ENCODE measurements at places on chromosomes 11 and 22.

DNA sequence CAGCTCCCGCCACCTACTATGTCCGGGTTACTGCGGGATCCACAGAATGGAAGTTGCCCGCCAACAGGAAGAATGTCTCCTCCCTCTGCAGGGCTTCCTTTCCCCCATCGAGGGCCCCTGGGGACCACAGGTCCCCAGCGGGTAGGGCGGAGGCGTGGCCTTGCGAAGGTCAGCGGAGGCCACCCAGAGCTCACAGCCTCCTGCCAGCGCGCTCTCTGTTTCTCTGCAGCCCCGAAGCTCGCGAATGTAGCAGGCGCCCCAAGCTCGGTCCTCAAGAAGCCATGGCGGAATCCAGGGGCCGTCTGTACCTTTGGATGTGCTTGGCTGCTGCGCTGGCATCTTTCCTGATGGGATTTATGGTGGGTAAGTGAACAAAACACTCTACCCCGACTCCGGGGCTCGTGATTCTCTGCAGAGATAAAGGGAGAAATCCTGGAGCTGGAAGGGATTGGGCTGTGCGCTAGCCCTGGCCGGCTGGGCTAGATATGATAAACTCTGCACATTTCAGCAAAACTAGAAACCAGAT is at the start of gene NAALAD2:
NAALAD2 (plus strand) TSS at position 186 of the 526 bp plus-strand sequence; CDS start at position 282, 96 bp downstream.
- H3K27ac ChIP-seq, result no peak within 1 kb of the TSS
- H3K36me3 ChIP-seq, result no peaks in the 10 kb centered on the region

DNA sequence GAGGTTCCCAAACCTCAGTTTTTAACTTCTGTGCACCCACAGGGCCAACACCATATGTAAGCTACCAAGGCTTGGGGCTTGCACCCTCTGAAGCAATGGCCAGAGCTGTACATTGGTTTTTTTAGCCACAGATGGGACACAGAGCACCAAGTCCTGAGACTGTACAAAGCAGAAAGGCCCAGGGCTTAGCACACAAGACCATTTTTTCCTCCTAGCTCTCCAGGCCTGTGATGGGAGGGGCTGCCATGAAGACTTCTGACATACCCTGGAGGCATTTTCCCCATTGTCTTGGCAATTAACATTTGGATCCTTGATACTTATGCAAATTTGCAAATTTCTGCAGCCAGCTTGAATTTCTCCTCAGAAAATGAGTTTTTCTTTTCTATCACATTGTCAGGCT is 23.4 kb downstream of the CNTF start:
- peaks cover 5% of the 10 kb centered on the region for H3K4me1 ChIP-seq
- H3K27me3 ChIP-seq, result peaks cover 6% of the 10 kb centered on the region
- DNase-seq, result no peak
- no peaks in the 10 kb centered on the region for H3K36me3 ChIP-seq

- peaks cover 17% of the 10 kb centered on the region for H3K4me1 ChIP-seq
- H3K36me3 ChIP-seq, result no peaks in the 10 kb centered on the region
- H3K27me3 ChIP-seq, result peaks cover 19% of the 10 kb centered on the region
- H3K4me3 ChIP-seq, result no peak overlapping the region
- no peak for DNase-seq
- no peak overlapping the region for H3K27ac ChIP-seq
These were observed 90.4 kb upstream of the CLPB start for GRCh38 chr11:72524711-72525110.

DNA sequence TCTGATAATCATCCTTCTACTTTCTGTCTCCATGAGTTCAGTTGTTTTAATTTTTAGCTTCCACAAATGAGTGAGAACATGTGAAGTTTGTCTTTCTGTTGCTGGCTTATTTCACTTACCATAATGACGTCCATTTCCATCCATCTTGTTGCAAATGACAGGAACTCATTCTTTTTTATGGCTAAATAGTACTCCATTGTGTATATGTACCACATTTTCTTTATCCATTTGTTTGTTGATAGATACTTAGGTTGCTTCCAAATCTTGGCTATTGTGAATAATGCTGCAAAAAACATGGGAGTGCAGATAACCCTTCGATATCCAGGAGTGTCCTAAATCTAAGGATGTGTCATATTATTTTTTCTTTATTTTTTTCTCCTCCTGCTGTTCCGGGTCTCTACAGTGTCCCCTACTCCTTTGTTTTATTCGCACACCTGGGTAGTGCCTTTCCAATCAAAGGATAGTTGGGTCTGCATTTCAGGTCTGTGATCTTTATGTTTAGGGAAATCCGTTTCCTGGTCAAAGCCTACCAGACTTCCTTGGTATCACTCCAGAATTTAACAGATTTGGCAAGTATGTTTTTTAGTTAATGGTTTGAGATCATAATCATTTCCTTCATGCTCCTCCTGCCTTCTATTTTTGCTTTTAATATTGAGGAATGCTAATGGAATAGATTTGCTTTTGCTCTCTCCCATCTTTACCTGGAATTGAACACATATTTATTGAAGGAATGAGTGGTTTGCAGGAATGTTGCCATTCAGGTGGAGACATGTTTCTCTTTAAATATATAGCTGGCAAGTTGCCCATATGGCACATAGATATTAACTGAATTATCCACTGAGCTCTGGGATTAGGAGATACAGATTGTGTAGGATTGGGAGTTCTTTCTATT is 53.7 kb downstream of the ARHGEF12 start:
- H3K27ac ChIP-seq, result no peak overlapping the region
- peaks cover 35% of the 10 kb centered on the region for H3K27me3 ChIP-seq
- H3K4me1 ChIP-seq, result no peaks in the 10 kb centered on the region
- H3K36me3 ChIP-seq, result no peaks in the 10 kb centered on the region

- H3K36me3 ChIP-seq, result peaks cover 4% of the 10 kb centered on the region
- no peak for DNase-seq
- H3K27me3 ChIP-seq, result no peaks in the 10 kb centered on the region
- H3K27ac ChIP-seq, result peak overlapping the region; percentile 3
- peaks cover 6% of the 10 kb centered on the region for H3K4me1 ChIP-seq
- no peak overlapping the region for H3K4me3 ChIP-seq
These were observed 16.4 kb downstream of the PRR5 start for GRCh38 chr22:44718418-44718817.

- no peak overlapping the region for H3K27ac ChIP-seq
- H3K4me1 ChIP-seq, result no peaks in the 10 kb centered on the region
- H3K4me3 ChIP-seq, result no peak overlapping the region
- no peak for DNase-seq
These were observed 33.7 kb downstream of the A4GALT start for GRCh38 chr22:42686756-42687491.

DNA sequence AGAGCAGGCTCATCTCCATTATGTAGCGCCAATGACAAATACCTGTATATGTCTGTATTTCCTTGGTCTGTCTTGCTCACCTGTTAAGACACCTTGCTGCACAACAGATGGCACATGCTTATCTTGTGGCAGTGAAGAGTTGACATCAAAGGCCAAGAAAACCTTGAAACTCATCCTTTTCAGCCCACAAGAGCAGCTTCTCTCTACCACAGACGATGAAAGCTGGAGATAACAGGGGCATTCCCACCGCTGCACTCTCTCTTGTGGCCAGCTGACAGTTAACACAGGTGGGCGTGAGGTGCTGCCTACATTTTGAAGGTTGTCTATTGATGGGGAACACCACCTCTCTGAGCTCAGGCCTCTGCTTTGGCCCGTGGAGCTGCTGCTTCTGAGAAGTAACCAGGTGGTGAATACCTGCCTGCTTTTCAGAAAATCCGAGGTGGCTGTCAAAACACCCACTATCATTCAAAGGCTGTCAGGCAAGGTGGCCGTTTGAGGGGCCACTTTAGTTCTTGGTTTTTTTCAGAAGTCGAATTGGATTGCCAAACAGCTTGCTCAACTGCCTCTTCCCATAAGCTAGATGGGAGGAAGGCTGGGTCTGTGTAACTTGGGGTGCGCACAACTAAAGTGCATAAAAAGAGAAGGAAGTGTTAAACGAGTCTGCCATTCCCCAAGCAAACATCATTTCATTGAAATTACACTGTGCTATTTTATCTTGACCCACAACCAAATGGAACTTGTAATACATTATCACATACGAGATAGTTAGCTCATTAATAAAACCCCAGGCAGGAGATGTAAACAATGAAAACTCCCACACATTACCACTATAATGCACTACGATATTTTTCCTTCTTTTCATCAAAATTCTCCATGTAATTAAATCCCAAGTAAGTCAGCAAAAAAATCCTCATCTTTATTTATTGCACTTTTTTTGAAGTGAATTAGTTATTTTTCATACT is 87.1 kb upstream of the RAG2 start:
- H3K4me1 ChIP-seq, result no peaks in the 10 kb centered on the region
- H3K27ac ChIP-seq, result no peak overlapping the region

DNA sequence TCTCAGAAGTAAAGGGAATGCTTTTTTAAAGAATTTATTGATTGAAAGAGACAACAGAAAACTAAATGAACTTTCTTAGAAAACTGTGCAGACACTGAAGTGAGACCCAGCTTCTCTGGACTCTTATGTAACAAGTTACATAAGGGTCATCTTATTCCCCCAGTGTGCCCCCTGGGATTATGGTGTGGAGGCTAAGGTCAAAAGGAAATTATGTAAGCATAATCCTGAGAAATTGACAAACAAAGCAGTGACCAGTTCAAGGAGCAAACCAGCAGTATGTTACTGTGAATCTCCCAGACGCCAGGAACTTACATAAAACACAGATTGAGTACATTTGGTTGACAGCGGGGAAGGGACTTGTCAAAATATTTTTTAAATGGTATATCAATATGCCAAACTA is 78.6 kb downstream of the SLC1A2 start:
- no peak overlapping the region for H3K4me3 ChIP-seq

GRCh38 chr22:41939981-41940831 is 6.7 kb downstream of the CENPM start:
- peak overlapping the region; percentile 87 for H3K4me3 ChIP-seq
- H3K27ac ChIP-seq, result peak overlapping the region; percentile 100
- peak; percentile 92 for DNase-seq
- no peaks in the 10 kb centered on the region for H3K27me3 ChIP-seq

- no peaks in the 10 kb centered on the region for H3K4me1 ChIP-seq
- DNase-seq, result no peak
- no peaks in the 10 kb centered on the region for H3K36me3 ChIP-seq
- H3K27me3 ChIP-seq, result no peaks in the 10 kb centered on the region
- H3K4me3 ChIP-seq, result no peak overlapping the region
- H3K27ac ChIP-seq, result no peak overlapping the region
These were observed 85.1 kb downstream of the PHF21B start for GRCh38 chr22:44924710-44925109.

- H3K36me3 ChIP-seq, result peaks cover 13% of the 10 kb centered on the region
- peak overlapping the region; percentile 86 for H3K4me3 ChIP-seq
- H3K27ac ChIP-seq, result peak overlapping the region; percentile 76
- peaks cover 2% of the 10 kb centered on the region for H3K27me3 ChIP-seq
- DNase-seq, result peak; percentile 61
These were observed 705 bp upstream of the CAPN1 start for GRCh38 chr11:65180877-65181568.

DNA sequence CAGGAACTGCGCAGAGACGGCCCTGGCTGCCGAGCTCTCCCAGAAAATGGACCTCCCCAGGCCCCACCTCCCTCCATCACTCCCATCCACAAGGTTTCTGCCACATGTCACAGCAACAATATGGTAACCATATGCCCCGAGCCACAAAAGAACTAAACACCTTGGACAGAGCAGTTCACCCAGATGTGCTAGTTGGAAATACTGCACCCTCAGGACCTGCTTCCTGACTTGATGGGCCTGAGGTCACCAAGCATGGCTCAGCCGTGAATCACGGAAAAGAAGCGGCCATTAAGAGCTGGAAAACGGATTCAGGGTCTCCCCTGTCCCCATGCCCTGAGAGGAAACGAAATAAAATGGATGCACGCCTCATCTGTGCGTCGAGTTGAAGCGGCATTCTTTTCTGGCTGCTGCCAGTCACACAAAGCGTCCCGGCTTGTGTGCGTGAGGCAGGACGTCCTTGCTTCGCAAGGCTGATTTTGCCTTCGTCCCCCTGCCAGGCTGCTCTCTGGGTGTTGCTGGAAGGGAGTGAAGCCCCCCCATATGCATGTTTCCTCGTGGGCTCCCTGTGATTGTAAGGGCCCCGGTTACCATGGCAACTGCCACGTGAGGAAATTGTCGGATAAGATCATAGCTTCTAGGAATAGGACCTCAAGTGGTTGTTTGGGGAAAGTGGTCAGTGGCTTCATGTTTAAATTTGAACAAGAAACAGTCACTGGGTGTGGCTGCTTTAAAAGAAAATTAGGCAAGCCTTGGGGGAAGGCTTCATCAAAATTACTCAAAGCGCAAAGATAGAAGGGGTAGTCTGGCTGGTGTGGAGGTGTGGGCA is 51.7 kb downstream of the FLI1 start:
- H3K4me1 ChIP-seq, result peaks cover 48% of the 10 kb centered on the region
- H3K36me3 ChIP-seq, result peaks cover 44% of the 10 kb centered on the region
- no peak overlapping the region for H3K27ac ChIP-seq
- no peak overlapping the region for H3K4me3 ChIP-seq

DNA sequence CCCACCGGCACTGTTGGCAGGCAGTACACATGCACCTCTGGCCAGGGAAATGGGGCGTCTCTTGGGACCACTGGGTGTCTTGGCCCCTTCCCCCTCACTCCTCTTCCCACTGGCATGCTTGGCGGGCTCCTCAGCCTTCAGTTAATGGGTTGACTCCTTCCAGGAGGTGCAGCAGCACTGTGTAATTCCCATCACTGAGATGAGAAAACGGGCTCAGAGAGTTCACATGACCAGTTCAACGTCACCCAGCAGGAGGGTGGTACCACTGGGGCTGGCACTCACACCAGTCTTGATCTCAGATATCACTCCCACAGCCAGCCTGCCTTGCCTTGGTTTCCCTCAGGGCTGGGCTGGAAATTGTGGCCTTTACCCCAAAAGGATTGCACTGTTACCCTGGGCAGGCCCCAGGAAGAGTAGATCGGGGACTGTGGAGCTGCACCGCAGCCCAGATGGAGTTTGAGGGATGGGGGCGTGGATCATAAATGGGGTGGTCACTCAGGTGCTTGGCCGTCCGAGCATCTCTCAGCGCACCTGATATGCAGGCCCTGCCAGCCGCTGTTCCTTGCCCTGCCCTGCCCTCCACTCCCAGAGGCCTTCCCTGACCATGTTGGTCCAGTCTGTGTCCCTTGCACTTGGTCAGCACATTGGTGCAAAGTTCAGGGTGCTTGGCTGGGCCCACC is 16.9 kb downstream of the CAPN5 start:
- no peaks in the 10 kb centered on the region for H3K36me3 ChIP-seq
- no peak overlapping the region for H3K4me3 ChIP-seq
- no peaks in the 10 kb centered on the region for H3K27me3 ChIP-seq
- peaks cover 9% of the 10 kb centered on the region for H3K4me1 ChIP-seq
- peak overlapping the region; percentile 38 for H3K27ac ChIP-seq
- no peak for DNase-seq
